ENCODE measurements at places on chromosomes 2 and 18. TPM values are rescaled to one million over a fixed set of nuclear protein-coding genes. Genes with fewer than 3 reads are reported as not detected.

Gene CYBRD1
- total RNA-seq = 8.9 TPM

Gene CPLX4
- not detected for total RNA-seq

Gene MRPL53
- total RNA-seq = 115 TPM

Gene KLF7
- total RNA-seq = 40.1 TPM

Gene CHST9
- not detected for total RNA-seq

Gene IFIH1
- 4.5 TPM for total RNA-seq

Gene TNFRSF11A
- total RNA-seq = 3.0 TPM

Gene CDH20
- total RNA-seq = not detected

Gene WIPF1
- total RNA-seq = 6.0 TPM

Gene LYPD6
- total RNA-seq = 3.2 TPM

Gene ACADL
- not detected for total RNA-seq

Gene SCYGR4
- total RNA-seq = not detected

Gene MC4R
- not detected for total RNA-seq

Gene EMX1
- not detected for total RNA-seq

Gene CTAGE1
- total RNA-seq = not detected

Gene RGPD4
- total RNA-seq = 0.14 TPM

Gene SPP2
- total RNA-seq = not detected

Gene CCL20
- total RNA-seq = 18.0 TPM

Gene RASGRP3
- total RNA-seq = not detected

DNA sequence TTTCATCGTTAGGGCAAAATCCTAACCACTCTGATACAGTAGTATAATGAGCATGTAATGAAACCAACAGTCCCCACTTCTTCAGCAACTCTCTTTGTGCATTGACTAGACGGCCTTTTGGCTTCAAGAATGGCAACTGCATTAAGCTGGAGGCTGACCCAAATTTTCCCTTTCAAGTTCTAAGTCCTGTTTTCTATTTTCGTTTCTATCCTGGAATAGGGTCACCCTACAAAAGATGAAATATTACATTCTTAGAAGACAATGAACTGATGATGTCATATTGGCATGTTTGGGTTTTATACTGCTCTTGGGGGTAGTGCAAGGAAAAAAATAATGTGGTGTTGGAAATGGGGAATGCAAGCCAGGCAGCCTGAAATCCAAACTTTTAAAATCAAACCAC, 254.4 kb downstream of the ETAA1 start:
- H3K4me3 ChIP-seq = no peak overlapping the region
- no peaks in the 10 kb centered on the region for H3K27me3 ChIP-seq
- DNase-seq = no peak
- no peaks in the 10 kb centered on the region for H3K36me3 ChIP-seq
- H3K4me1 ChIP-seq = peaks cover 25% of the 10 kb centered on the region

DNA sequence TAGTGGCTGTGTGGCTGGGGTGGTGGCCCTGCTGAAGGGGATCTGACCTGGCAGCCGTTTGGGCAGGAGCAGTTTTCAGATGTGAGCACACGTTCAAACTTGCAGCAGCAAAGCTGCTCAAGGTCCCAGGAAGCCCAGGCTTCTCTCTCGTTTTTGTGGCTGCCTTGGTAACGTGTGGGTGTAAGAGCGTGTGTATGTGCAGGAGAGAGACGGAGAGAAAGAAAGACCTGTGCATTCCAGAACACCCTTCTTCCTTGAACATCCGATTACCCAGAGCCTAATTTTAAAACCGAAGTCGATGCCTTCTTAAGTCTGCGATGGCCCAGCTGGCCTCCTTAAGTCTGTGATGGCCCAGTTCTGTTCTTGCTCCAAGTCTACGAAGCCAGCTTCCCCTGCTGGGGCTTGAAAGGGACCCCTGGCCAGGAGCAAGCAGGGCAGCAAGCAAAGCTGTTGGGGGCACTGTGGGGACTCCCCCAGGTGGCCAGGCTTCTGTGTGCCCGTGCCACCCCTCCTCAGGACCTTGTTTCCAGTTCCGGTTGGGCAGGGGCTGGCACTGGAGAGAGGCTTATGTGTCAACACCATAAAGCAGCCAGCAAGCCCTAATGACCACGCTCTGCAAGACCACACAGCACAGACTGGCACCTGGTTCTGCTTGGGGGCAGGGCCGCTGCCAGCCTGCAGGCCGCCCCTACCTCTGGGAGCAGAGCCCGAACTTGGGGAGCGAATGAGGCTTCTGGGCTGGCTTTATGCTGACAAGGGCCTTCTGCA, 55.8 kb upstream of the ALPP start:
- no peaks in the 10 kb centered on the region for H3K36me3 ChIP-seq
- no peak for DNase-seq
- no peaks in the 10 kb centered on the region for H3K27me3 ChIP-seq
- H3K4me1 ChIP-seq = no peaks in the 10 kb centered on the region
- no peak overlapping the region for H3K4me3 ChIP-seq

GRCh38 chr2:216857131-216857550, 2.7 kb downstream of the TNP1 start:
- H3K27me3 ChIP-seq = peaks cover 19% of the 10 kb centered on the region
- H3K27ac ChIP-seq = no peak overlapping the region
- H3K36me3 ChIP-seq = no peaks in the 10 kb centered on the region
- H3K4me1 ChIP-seq = peaks cover 8% of the 10 kb centered on the region

- no peak overlapping the region for H3K4me3 ChIP-seq
- peak; percentile 29 for DNase-seq
- H3K27me3 ChIP-seq = no peaks in the 10 kb centered on the region
- peaks cover 79% of the 10 kb centered on the region for H3K36me3 ChIP-seq
Observed at GRCh38 chr2:222572751-222573174, 83.1 kb downstream of the FARSB start.

DNA sequence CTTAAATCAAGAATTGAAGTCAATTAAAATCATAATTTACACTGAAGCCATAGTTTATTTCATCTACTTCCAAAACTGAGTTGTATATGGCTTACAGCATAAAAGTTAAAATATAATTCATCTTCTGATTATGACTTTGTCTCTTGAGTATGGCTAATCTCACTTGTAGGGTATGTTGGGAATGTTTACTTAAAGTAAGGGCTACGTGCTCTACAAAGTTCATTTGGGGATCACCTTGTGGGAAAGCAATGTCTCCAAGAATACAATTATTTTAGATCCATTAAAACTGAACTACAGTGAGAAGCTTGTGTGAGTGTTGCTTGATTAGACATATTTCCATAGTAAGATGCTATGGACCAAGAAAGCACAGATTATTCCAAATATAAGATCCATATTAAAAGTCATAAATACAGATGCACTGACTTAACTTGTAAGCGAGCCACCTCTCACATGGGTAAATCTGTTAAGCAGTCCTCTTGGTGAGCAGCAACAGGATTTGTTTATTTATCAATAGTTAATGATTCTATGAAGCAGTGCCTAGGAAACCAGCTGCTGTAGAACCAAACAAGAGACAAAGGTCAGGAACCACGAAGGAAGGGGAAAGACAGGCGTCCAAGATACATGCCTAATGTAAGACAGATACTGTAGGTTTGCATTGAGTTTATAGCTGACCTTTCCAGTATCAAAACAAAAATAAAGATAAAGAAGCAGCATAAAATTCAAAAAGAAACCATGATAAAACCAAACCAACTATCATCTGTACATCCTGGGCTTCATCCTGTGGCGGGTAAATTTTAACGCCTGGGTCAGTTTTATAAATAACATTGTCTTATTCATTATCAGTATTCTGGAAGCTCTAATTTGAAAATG, 24.8 kb downstream of the DSG4 start:
- no peak for DNase-seq
- H3K4me3 ChIP-seq = no peak overlapping the region
- H3K4me1 ChIP-seq = peaks cover 8% of the 10 kb centered on the region
- no peaks in the 10 kb centered on the region for H3K36me3 ChIP-seq
- no peak overlapping the region for H3K27ac ChIP-seq

DNA sequence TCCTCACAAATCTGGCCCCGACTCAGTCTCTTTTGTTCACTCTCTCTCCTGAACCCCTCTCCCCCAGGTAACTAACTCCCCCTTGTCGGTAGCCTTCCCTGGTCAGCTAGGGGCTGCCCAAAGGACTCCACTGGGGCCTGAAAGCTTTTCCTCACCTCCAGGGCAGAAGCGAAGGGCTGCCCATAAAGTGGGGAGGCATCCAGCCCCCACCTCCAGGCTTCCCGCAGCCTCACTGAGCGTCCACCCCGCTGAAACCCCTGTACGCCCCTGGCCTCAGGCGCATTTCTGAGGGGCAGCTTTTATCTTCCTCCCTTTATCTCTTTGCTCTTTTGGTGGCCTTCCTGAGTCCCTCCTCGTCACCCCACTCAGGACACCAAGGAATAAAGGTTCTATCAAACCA, 249.3 kb downstream of the CYP26B1 start:
- no peaks in the 10 kb centered on the region for H3K4me1 ChIP-seq
- H3K4me3 ChIP-seq = no peak overlapping the region
- H3K27ac ChIP-seq = no peak overlapping the region
- H3K27me3 ChIP-seq = peaks cover 31% of the 10 kb centered on the region

DNA sequence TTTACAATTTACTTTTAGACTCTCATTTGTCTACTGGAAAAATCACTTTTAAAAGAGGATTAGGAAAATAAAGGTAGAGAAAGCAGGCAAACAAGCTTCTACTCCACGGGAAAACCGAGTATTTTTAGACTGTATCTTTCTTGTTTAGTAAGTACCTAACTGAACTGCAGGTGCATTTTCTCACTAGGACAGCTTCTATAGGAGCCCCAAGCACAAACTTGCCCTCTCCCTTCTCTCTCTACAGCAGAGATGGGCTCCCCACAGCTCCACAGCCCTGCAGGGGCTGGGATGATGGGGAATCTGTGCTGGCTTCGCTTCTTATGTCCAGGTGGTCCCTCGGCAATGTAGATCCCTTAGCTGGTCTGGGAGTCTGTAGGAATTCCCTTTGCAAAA, 16.2 kb downstream of the PSTPIP2 start:
- H3K27ac ChIP-seq = no peak overlapping the region
- H3K4me1 ChIP-seq = peaks cover 23% of the 10 kb centered on the region
- DNase-seq = no peak
- H3K4me3 ChIP-seq = no peak overlapping the region

- H3K27ac ChIP-seq = no peak overlapping the region
- H3K36me3 ChIP-seq = no peaks in the 10 kb centered on the region
- no peak overlapping the region for H3K4me3 ChIP-seq
- peaks cover 7% of the 10 kb centered on the region for H3K4me1 ChIP-seq
- no peak for DNase-seq
Observed at GRCh38 chr18:26119246-26119645, 14.4 kb upstream of the PSMA8 start.

DNA sequence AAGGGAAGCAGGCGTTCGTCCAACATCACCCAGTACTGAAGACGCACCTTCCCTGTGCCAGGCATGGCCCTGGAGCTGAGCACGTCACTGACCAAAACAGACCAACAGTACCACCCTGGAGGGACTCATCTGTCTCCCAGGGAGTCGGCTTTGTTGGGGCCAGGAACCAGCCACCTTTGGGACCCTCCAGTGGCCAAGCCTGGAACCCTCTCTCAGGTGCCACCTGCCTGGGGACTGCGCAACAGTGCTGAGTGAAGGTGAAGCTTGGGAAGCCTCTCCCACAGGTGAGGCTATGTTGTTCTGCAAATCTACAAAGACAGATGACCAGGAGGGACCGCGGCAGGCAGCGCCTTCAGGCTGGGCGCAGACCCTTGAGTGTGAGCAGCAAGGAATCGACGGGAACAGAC, 91.4 kb upstream of the OTOS start:
- DNase-seq = no peak
- peaks cover 18% of the 10 kb centered on the region for H3K4me1 ChIP-seq
- no peak overlapping the region for H3K4me3 ChIP-seq
- H3K27me3 ChIP-seq = no peaks in the 10 kb centered on the region

- no peak overlapping the region for H3K4me3 ChIP-seq
- H3K4me1 ChIP-seq = peaks cover 13% of the 10 kb centered on the region
- no peaks in the 10 kb centered on the region for H3K36me3 ChIP-seq
- H3K27ac ChIP-seq = no peak overlapping the region
- peak; percentile 49 for DNase-seq
Observed at GRCh38 chr2:143513081-143513480, 383.9 kb downstream of the ARHGAP15 start.

- no peak overlapping the region for H3K27ac ChIP-seq
- peaks cover 52% of the 10 kb centered on the region for H3K27me3 ChIP-seq
- H3K4me1 ChIP-seq = peaks cover 7% of the 10 kb centered on the region
Observed at GRCh38 chr2:10709290-10709939, 12.0 kb upstream of the ATP6V1C2 start.

- no peaks in the 10 kb centered on the region for H3K4me1 ChIP-seq
- no peak overlapping the region for H3K4me3 ChIP-seq
- no peak overlapping the region for H3K27ac ChIP-seq
- peak; percentile 63 for DNase-seq
- no peaks in the 10 kb centered on the region for H3K36me3 ChIP-seq
Observed at GRCh38 chr2:119517433-119517832, 6.8 kb downstream of the SCTR start.

DNA sequence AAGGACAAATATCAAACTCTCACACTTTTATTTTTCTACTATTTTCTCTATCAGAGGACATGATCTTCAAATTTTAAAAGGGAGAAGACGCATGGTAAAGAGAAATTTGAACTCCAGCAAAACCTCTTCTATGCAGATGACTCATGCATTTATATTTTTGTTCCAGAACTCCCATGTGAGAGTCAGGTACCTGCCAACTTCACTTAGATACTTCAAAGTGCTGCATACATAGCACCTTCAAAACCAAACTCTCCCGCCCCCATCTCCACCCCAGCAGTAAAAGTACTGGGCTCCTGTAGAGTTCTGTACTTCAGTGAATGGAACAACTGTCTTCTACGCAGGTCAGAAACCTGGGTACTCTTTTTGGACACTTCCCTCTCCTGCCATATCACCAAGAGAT, 398.3 kb downstream of the TGIF1 start:
- no peak overlapping the region for H3K27ac ChIP-seq
- peaks cover 8% of the 10 kb centered on the region for H3K4me1 ChIP-seq
- no peaks in the 10 kb centered on the region for H3K36me3 ChIP-seq
- no peak overlapping the region for H3K4me3 ChIP-seq
- DNase-seq = peak; percentile 17

- H3K36me3 ChIP-seq = no peaks in the 10 kb centered on the region
- no peak overlapping the region for H3K27ac ChIP-seq
- H3K4me3 ChIP-seq = no peak overlapping the region
Observed at GRCh38 chr2:134679745-134680144, 39.1 kb downstream of the TMEM163 start.

GRCh38 chr2:110994250-110994961, 126.3 kb upstream of the BCL2L11 start:
- H3K27ac ChIP-seq = peak overlapping the region; percentile 18
- H3K4me3 ChIP-seq = no peak overlapping the region
- H3K4me1 ChIP-seq = peaks cover 11% of the 10 kb centered on the region
- DNase-seq = peak; percentile 16

DNA sequence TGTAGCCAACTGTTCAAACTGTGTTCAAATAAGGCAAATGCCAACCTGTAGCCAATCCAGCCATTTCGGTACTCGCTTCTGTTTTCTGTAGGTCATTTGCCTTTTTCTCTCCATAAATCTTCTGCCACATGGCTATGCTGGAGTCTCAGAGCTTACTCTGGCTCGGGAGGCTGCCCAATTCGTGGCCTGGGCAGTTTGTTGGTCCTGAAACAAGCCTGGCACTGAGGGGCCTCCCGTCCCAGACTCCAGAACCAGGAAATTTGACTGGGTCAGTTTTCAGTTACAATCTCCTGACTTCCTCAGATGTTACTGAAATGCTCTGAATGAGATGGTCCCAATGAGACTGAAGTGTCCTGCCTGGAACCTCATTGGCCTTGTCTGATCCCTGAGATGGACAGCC, 120.8 kb upstream of the NPAS2 start:
- H3K4me1 ChIP-seq = no peaks in the 10 kb centered on the region
- H3K4me3 ChIP-seq = no peak overlapping the region
- no peaks in the 10 kb centered on the region for H3K27me3 ChIP-seq
- no peak overlapping the region for H3K27ac ChIP-seq
- H3K36me3 ChIP-seq = no peaks in the 10 kb centered on the region

GRCh38 chr2:218043100-218043499, 26.0 kb upstream of the RUFY4 start:
- H3K27me3 ChIP-seq = peaks cover 65% of the 10 kb centered on the region
- no peaks in the 10 kb centered on the region for H3K36me3 ChIP-seq
- DNase-seq = no peak
- H3K4me1 ChIP-seq = no peaks in the 10 kb centered on the region
- H3K4me3 ChIP-seq = no peak overlapping the region
- no peak overlapping the region for H3K27ac ChIP-seq

All from MCF 10A (cell line).